ENCODE measurements at places on chromosomes 16 and 17. TPM values are rescaled to one million over a fixed set of nuclear protein-coding genes. Genes with fewer than 3 reads are reported as not detected.
A peak's percentile ranks its signal among the peaks of the same experiment; 100 is the strongest.

Gene CNGB1
- total RNA-seq: not detected

Gene PIPOX
- total RNA-seq: 5.6 TPM

- H3K4me3 ChIP-seq: no peak overlapping the region
- H3K27ac ChIP-seq: no peak overlapping the region
- H3K27me3 ChIP-seq: no peaks in the 10 kb centered on the region
- no peaks in the 10 kb centered on the region for H3K36me3 ChIP-seq
- H3K4me1 ChIP-seq: no peaks in the 10 kb centered on the region
Measured at GRCh38 chr17:73474370-73474988, 162.7 kb upstream of the CDC42EP4 start.

Gene EMP2
- total RNA-seq: 0.15 TPM

- ATAC-seq: no peak
- peak overlapping the region; percentile 92 for H3K27ac ChIP-seq
- peaks cover 20% of the 10 kb centered on the region for H3K4me1 ChIP-seq
- peak overlapping the region; percentile 75 for H3K4me3 ChIP-seq
Measured at GRCh38 chr16:3183445-3184139, 4.4 kb upstream of the OR1F1 start.

- no peaks in the 10 kb centered on the region for H3K27me3 ChIP-seq
- no peaks in the 10 kb centered on the region for H3K36me3 ChIP-seq
- ATAC-seq: no peak
- no peak overlapping the region for H3K27ac ChIP-seq
Measured at GRCh38 chr16:27638833-27639560, 89.1 kb downstream of the KATNIP start.

DNA sequence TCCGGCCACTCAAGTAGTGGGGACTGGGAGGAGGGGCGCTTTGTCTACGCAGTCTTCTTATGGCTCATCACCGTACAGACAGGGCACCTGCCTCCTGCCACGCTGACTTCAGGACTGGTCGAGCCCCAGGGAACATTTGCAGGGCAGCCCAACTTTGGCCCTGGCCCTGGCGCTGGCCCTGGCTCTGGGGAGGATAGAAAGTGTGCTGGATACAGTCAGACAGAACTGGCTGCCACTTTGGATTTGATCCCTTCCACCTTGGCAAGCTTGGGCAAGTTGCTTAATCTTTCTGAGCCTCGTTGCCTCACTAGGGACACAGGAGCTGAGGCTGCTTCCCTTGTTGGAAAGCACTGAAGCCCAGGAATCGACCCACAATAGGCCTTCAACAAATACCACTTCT, 13.6 kb downstream of the LGALS9 start:
- no peaks in the 10 kb centered on the region for H3K27me3 ChIP-seq
- peaks cover 36% of the 10 kb centered on the region for H3K36me3 ChIP-seq
- no peak overlapping the region for H3K4me3 ChIP-seq
- H3K4me1 ChIP-seq: no peaks in the 10 kb centered on the region
